ENCODE measurements at places on chromosomes 5 and 9.

DNA sequence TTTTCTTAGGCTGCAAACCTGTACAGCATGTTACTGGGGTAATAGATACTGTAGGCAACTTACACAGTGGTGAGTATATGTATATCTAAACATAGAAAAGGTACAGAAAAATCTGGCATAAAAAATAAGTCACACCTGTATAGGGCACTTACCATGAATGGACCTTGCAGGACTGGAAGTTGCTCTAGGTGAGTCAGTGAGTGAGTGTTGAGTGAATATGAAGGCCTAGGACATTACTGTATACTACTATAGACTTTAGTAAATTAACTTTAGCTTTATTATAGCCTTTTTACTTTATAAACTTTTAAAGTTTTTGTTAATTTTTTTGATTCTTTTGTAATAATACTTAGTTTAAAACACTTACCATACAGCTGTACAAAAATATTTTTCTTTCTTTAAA lies 51.3 kb downstream of the DENND4C start:
- H3K27ac ChIP-seq: no peak overlapping the region
- peaks cover 2% of the 10 kb centered on the region for H3K36me3 ChIP-seq
- H3K4me3 ChIP-seq: no peak overlapping the region
- peaks cover 3% of the 10 kb centered on the region for H3K4me1 ChIP-seq
- DNase-seq: no peak

DNA sequence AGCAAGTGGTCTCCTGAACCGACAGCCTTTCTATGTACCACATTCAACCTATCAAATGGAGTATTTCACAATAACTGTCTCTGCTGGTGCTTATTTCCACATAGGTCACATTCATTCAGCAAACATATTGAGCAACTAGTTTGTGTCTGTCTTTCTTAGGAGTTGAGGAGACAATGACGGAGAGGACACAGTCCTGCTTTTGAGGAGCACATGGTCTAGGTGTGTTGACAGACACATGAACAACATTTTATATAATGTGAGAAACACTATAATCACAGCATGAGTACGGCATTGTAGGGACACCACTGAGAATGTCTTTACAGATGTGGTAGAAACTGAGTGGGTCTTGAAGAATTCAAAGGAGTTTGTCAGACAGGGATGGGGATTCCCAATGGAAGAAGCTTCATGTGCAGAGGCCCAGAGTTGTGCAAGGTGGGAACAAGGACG lies 28.5 kb downstream of the NFIL3 start:
- no peaks in the 10 kb centered on the region for H3K36me3 ChIP-seq
- DNase-seq: no peak
- no peaks in the 10 kb centered on the region for H3K27me3 ChIP-seq

GRCh38 chr9:98576354-98576753 lies 132.4 kb downstream of the GABBR2 start:
- no peak for DNase-seq
- no peaks in the 10 kb centered on the region for H3K36me3 ChIP-seq
- no peak overlapping the region for H3K27ac ChIP-seq

GRCh38 chr5:155898284-155898683 lies 428.7 kb upstream of the SGCD start:
- no peak for DNase-seq
- H3K27ac ChIP-seq: no peak overlapping the region
- H3K36me3 ChIP-seq: no peaks in the 10 kb centered on the region

- no peak overlapping the region for H3K4me3 ChIP-seq
- H3K27me3 ChIP-seq: no peaks in the 10 kb centered on the region
- no peak for DNase-seq
- H3K36me3 ChIP-seq: no peaks in the 10 kb centered on the region
- no peak overlapping the region for H3K27ac ChIP-seq
- H3K4me1 ChIP-seq: no peaks in the 10 kb centered on the region
Observed at GRCh38 chr5:7271435-7272084, 124.4 kb upstream of the ADCY2 start.

- no peak for DNase-seq
- H3K27me3 ChIP-seq: peaks cover 14% of the 10 kb centered on the region
- H3K27ac ChIP-seq: no peak overlapping the region
- peaks cover 5% of the 10 kb centered on the region for H3K4me1 ChIP-seq
Observed at GRCh38 chr9:108830272-108830671, 25.5 kb downstream of the ACTL7B start.

- no peak overlapping the region for H3K4me3 ChIP-seq
- no peaks in the 10 kb centered on the region for H3K4me1 ChIP-seq
- DNase-seq: no peak
- H3K27ac ChIP-seq: no peak overlapping the region
- no peaks in the 10 kb centered on the region for H3K27me3 ChIP-seq
- H3K36me3 ChIP-seq: no peaks in the 10 kb centered on the region
Observed at GRCh38 chr5:126106029-126106428, 317.2 kb upstream of the GRAMD2B start.

GRCh38 chr9:92706218-92706940 lies 36.4 kb upstream of the IPPK start:
- H3K27me3 ChIP-seq: no peaks in the 10 kb centered on the region
- peaks cover 18% of the 10 kb centered on the region for H3K36me3 ChIP-seq
- no peak overlapping the region for H3K4me3 ChIP-seq
- peaks cover 23% of the 10 kb centered on the region for H3K4me1 ChIP-seq

DNA sequence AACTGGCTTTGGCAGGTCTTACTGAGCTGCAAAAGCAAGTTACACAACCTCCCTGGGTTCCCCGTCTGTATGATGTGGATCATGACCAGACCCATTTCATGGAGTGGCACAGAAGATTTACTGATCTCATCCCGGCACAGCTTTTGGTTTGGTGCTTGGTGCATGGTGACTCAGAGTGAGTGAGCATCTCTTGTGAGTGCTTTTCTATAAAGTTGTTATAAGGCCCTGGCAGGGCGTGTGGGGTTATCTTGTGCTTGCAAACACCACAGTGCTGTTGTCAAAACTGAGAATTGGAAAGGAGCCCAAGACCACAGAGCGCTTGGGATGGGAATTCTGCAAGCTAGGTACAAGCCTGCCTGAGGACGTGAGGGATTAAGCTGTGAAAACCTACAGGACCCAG lies 425.2 kb downstream of the GADD45G start:
- no peak overlapping the region for H3K4me3 ChIP-seq
- no peaks in the 10 kb centered on the region for H3K4me1 ChIP-seq
- H3K27ac ChIP-seq: no peak overlapping the region

DNA sequence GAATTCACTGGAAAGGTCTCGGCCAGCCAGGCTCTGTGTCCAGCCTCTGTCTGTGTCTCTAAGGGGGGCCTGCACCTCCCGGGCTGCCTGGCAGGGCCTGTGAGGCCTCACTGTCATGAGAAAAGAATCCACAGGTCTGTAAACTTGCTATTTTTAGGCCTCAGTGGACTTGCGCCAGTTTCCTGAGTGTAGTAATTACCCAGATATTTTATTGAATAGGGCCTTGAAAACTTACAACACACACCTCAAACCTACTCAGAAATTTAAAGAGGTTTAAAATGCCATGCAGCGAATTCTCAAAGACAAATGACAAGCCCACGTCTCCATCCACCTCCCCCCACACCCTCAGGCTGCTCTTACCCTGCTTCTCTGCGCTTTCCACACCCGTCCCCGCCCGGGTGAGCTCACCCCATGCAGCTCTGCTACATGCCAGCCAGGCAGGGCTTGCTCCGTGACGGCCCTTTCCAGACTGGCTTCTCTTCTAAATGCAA lies 8.8 kb upstream of the TENT4A start:
- no peaks in the 10 kb centered on the region for H3K36me3 ChIP-seq
- no peak overlapping the region for H3K4me3 ChIP-seq
- H3K27me3 ChIP-seq: peaks cover 4% of the 10 kb centered on the region
- H3K4me1 ChIP-seq: peaks cover 11% of the 10 kb centered on the region
- no peak overlapping the region for H3K27ac ChIP-seq
- DNase-seq: no peak

GRCh38 chr5:35881758-35882157 lies 25.1 kb downstream of the IL7R start:
- no peaks in the 10 kb centered on the region for H3K27me3 ChIP-seq
- peaks cover 44% of the 10 kb centered on the region for H3K36me3 ChIP-seq
- peaks cover 58% of the 10 kb centered on the region for H3K4me1 ChIP-seq
- no peak overlapping the region for H3K4me3 ChIP-seq

DNA sequence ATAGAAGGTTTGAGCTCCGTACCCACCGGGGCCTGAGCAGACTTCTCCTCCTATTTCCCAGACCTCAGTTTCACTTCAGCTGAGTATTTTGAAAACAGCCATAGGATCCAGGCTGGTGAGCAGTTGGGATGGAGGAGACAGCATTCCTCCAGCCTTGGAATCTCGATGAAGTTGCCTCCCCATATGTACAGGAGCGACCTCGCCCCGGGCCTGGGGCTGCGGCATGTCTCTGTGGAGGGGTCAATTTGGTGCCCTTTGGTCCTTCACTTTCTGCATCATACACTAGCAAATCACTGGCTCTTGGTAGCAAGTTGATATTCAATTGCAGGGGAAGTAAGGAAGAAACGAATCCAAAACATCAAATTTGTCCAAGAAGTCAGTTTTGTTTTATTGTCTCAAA lies 402.0 kb upstream of the IRX4 start:
- H3K27me3 ChIP-seq: no peaks in the 10 kb centered on the region
- no peak overlapping the region for H3K27ac ChIP-seq
- no peaks in the 10 kb centered on the region for H3K36me3 ChIP-seq
- no peak overlapping the region for H3K4me3 ChIP-seq

- H3K27me3 ChIP-seq: no peaks in the 10 kb centered on the region
- H3K4me1 ChIP-seq: peaks cover 27% of the 10 kb centered on the region
- no peak overlapping the region for H3K4me3 ChIP-seq
- H3K36me3 ChIP-seq: peaks cover 2% of the 10 kb centered on the region
Observed at GRCh38 chr5:143413958-143414669, 10.6 kb upstream of the NR3C1 start.

GRCh38 chr5:17276445-17276844 lies 59.0 kb downstream of the BASP1 start:
- no peak overlapping the region for H3K27ac ChIP-seq
- no peak for DNase-seq
- H3K4me3 ChIP-seq: no peak overlapping the region
- H3K27me3 ChIP-seq: no peaks in the 10 kb centered on the region
- no peaks in the 10 kb centered on the region for H3K4me1 ChIP-seq
- H3K36me3 ChIP-seq: no peaks in the 10 kb centered on the region

DNA sequence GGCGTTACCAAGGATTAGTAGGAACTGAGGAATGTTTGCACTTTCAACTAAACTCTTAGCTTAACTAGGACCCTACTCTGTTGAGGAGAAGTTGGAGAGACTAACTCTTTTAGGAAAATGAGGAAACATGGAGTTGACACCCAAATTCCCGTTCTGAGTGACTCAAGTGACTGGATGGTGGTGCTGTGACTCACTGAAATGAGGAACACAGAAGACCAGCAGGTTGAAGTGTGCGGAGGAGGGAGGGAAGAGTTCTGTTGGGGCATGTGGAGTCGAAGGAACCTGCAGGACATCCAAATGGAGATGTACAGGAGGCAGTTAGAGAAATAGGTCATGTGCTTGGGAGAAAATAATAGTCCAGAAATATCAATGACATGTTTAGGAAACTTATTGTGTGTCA lies 8.2 kb downstream of the HEXB start:
- peaks cover 38% of the 10 kb centered on the region for H3K36me3 ChIP-seq
- DNase-seq: no peak
- peaks cover 5% of the 10 kb centered on the region for H3K4me1 ChIP-seq
- H3K4me3 ChIP-seq: no peak overlapping the region
- H3K27ac ChIP-seq: no peak overlapping the region

GRCh38 chr9:101265261-101265660 lies 119.5 kb downstream of the BAAT start:
- no peak overlapping the region for H3K4me3 ChIP-seq
- DNase-seq: no peak
- no peaks in the 10 kb centered on the region for H3K36me3 ChIP-seq

DNA sequence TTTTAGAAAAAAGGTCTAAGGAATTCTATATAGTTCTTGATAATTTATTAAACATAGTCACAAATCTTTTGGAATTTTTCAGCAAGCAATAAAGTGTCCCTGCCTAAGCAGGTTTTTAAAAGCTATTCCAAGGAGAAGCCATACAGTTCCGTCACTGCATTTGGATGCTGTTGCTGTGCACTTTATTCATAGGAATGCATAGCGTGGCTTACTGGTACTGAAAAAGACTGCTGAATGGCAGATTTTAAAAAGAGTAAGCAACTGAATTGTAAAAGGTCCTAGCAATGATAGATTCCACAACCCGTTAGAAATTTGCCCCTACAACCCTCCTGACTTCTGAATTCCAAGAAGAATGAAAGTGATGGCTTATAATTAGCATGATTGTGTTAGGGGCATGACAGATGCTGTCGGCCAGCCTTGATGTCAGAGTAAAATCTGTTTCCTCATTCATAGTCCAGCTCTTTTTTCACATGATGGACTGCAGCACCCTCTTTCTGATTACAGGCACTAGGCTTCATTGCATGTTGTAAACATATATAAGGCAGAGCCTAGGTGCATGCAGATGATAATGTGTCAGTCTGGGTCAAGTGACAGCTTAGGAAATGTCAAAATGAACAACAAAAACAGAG lies 227.0 kb downstream of the PDE4D start:
- H3K4me3 ChIP-seq: no peak overlapping the region
- peaks cover 8% of the 10 kb centered on the region for H3K4me1 ChIP-seq
- H3K27me3 ChIP-seq: peaks cover 3% of the 10 kb centered on the region
- H3K36me3 ChIP-seq: no peaks in the 10 kb centered on the region

DNA sequence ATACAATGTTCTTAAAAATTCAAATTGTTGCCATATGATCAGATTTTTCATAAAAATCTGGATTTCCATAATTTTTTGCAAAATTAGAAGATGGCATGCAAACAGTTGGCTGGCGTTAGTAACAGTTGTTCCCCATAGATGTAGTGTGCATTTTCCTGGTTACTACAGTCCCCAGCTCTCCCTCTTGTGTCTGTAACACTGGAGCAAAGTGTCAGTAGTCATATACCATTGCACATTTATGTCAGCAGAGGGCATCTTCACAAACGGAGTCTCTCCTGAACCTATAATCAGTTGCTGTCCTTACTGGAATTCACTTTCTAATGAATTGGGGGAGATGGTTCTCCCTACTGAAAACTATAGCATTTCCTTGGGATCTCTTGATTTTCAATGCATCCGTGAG lies 44.7 kb upstream of the DMAC1 start:
- no peak overlapping the region for H3K27ac ChIP-seq
- H3K27me3 ChIP-seq: no peaks in the 10 kb centered on the region
- H3K36me3 ChIP-seq: no peaks in the 10 kb centered on the region
- no peak for DNase-seq

DNA sequence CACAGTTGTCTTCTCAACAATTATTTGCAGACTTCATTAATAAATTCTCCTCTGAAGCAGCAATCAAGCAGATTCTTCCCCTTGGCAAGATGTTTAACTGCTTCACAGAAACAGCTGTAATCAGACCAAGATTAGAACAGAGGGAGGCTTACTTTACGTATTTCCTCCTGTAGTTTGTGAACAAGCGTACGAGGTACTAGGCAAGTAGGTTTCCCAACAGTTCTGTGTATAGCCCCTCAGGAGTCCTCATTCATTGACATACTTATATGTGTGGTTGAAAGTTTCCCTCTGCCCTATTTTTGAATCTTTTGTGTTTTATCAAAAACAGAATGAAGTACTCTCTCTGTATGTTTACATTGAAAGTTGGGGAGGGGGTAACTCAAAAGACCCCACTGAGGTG lies 128.0 kb downstream of the SPATA31D1 start:
- DNase-seq: no peak
- H3K4me3 ChIP-seq: no peak overlapping the region
- H3K27ac ChIP-seq: no peak overlapping the region
- no peaks in the 10 kb centered on the region for H3K4me1 ChIP-seq
- H3K36me3 ChIP-seq: no peaks in the 10 kb centered on the region
